ENCODE measurements at places on chromosomes 11 and 22.

GRCh38 chr11:86629045-86629706 is 43.2 kb downstream of the ME3 start:
- no peak for DNase-seq

- no peak for DNase-seq
These were observed 125.1 kb downstream of the WT1 start for GRCh38 chr11:32310214-32310601.

DNA sequence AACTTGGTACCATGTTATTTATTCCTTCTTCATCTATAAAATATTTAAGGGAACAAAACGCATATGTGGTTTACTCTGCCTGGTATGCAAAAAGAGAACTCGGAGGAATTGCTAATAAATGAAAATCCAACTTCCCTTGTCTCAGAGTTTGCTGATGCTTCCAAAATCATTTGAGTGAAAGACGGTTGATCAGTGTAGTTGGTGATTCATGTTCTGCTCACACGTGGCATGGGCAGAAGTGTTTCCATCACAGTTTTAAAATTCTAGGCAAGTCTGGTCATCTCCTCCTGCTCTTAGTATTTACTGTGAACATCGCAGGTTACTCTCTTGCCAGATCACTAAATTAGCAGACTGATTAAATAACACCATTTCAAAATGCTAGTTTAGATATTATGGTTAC is 11.9 kb upstream of the PARVB start:
- no peak for DNase-seq

GRCh38 chr11:125384825-125385224 is 111.2 kb downstream of the FEZ1 start:
- no peak for DNase-seq

- no peak for DNase-seq
These were observed 48.5 kb downstream of the MS4A13 start for GRCh38 chr11:60563553-60564235.

Measured in stimulated activated CD8-positive, alpha-beta memory T cell treated with anti-CD3 and anti-CD28 coated beads, Interleukin-4, amount 100 ng/mL, for 4 hours (primary cell).